Muscle of leg (tissue), 16 donors: ENCODE measurements at places on chromosomes 2 and 18. TPM values are rescaled to one million over a fixed set of nuclear protein-coding genes. Genes with fewer than 3 reads are reported as not detected.

DNA sequence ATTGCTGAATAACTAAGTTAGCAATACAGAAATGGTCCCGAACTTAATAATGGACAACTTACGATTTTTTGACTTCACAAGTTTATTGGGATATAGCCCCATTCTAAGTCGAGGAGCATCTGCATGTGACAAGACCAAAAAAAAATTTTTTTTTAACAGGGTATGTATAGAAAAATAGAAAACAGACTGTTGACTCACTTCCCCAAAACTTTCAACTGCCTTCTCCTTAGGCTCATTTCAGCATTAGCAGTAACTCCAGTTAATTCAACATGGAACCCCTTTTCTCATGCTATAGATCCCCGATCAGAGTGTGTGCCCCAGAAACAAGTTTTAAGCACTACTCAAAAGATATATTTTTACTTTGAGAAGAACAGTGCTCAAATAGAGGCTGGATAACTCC, 5.4 kb downstream of the CD302 start:
- DNase-seq = no peak

- DNase-seq = no peak
These were observed 521.0 kb upstream of the NRP2 start for GRCh38 chr2:205161156-205161839.

The TXNDC2 gene
- polyA plus RNA-seq = 0.13 TPM

DNA sequence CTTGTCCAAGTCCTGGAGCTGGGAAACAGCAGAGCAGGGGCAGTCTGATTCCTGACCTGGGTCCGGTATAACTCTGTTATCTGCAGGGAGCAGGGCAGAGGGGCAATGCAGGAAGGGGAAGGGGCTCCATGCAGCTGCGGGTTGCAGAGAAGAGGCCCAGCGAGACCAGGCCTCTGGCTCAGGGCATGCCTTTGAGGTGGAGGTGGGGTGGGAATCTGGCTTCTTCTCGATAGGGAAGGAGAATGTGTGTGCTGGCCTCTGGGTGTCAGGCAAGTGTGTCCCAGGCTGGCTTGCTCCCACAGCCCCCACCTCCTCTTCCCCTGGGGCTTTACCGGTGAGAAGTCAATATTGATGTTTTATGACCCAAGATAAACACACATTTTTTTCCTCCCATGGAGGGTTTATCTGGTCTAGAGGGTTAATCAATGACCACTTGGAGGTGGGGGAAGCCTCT, 187.1 kb upstream of the HAAO start:
- DNase-seq = no peak

GRCh38 chr2:73969356-73969755, 15.4 kb upstream of the TET3 start:
- DNase-seq = no peak

The KLHL41 gene
- 2,407 TPM for polyA plus RNA-seq

DNA sequence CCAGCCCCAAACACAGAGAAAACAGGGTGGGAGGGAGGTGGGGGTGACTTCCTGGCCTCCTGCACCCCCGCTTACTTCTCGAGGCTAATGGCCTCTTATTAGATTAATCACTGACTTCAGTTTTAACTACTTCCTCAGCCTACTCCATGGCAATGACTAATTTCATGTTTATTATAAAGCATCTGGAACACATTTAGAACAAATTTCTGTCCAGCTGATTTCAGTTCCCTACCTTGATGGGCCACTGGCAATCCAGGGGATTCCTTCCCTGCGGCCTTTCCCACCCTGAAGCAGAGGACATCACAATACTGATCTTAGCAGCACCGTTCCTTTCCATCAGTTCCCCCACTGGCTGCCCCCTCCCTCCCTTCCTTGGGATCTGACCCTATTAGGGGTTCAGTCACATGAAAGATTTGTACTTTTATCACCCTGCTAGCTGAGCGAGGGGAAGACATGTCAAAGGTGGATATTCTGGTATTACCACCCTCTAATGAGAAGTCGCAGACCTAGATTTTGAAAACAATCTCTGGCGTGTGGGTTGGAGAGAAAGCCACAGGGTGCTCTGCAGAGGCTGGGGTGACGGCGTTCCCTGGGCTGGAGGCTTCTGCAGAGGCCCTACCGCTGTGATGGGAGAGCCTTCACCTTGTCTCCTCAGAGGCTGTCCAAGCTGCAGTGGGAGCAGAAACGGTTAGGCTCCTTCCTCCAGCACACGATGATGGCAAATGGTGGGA, 67.6 kb downstream of the KIAA2012 start:
- DNase-seq = no peak

DNA sequence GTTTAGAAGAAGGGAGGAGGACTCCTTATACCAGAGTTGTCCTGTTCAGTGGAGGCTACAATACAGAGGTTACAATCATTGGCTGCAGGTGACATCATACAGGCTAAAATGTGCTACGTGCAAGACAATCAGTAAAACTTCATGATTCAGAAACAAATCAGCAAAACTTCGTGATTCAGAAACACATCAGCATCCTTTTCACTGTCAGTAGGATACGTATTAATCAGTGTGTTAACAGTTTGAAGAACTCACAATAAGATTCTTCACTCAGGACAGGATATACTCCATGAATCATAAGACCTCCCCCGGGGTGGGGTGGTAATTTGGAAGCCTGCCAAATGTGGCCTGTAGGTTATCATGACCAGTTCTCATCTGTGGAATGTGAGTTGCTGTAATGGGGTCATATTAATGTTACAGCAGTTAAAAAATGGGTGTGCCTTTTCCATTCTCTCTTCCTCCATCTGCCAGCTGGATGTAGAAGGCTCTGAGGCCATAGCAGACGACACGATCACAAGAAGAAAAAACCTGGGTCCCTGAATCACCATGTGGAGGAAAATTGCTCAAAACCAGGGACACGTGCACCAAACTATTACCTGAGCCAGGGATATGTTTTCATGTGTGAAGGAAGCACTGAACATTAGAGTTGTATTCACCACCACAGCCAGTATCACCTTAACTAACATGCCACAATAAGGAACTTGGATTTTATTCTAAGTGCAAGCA, 134.8 kb upstream of the CREB1 start:
- peak; percentile 24 for DNase-seq

The CHRND gene
- polyA plus RNA-seq = 137 TPM

The PLB1 gene
- polyA plus RNA-seq = 2.5 TPM

The CTAGE1 gene
- polyA plus RNA-seq = not detected

DNA sequence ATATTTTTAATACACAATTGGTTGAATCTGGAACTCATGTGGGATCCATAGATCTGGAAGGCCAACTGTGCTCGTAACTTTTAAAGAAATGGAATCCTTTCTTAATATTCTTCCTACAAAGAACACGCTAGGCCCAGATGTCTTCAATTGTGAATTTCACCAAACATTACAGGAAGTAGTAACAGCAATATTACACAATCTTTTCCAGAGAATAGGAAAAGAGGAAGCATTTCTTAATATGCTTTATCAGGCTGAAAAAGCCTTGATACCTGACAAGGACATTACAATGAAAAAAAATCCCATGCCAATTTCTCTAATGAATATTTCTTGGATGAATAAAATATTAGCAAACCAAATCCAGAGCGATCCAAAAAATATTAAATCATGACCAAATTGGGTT, 80.3 kb upstream of the HAAO start:
- DNase-seq = peak; percentile 91

- peak; percentile 79 for DNase-seq
These were observed 25.6 kb upstream of the INHBB start for GRCh38 chr2:120320318-120320851.

DNA sequence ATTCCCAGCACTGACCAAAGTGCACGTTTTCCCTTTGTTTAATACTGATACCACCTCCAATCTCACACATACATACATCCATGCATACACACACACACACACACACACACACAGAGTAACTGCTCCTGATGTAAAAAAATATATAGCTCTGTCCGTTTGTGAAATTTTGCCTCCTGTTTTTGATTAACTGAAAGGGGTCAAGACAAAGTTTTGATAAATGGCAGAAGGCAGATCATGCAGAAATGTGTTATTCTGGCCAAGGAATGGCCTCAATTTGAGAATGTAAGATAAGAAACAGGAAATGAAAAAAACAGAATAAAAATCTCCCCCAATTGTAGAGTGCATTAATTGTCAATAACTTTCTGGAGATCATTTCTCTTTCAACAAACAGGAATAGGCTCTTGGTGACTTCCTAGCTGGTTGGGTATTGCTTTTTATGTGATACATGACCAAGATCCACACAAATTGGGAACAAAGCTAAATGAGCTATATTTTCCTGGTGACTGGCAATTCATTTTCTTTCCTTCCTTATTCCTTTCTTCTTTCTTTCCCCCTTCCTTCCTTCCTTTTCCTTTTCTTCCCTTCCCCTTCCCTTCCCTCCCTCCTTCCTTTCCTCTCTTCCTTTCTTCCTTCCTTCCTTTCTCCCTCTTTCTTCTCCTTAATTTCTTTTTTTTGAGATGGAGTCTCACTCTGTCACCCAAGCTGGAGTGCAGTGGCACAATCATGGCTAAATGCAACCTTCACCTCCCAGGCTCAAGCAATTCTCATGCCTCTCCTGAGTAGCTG, 88.9 kb upstream of the PMAIP1 start:
- no peak for DNase-seq

The ACMSD gene
- polyA plus RNA-seq = 0.35 TPM

The IKZF2 gene
- 1.8 TPM for polyA plus RNA-seq

The TSPYL6 gene
- 0.08 TPM for polyA plus RNA-seq

- peak; percentile 90 for DNase-seq
These were observed 173.3 kb downstream of the DCDC2C start for GRCh38 chr2:3876685-3877084.

The ZNF512 gene
- polyA plus RNA-seq = 40.8 TPM

DNA sequence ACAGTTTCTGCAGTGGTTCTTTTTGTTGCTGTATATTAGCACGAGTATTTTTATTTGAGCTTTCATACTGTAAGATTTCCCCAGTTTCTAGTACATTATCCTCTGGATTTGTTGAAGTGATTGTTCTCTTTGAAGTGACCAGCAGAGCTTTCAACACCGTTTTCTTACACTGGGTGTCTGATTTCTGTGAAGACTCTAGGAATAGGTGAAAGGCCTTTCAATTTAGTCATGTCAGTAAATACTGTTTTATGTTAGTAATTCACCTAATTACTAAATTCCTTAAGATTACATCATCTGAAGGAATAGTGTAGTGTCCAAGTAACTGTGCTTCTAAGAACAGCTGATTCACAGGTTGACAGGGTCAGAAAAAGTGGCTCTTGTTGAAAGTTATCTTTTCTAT, 2.3 kb downstream of the PPM1B start:
- no peak for DNase-seq

The DSG3 gene
- polyA plus RNA-seq = 0.16 TPM

The NGEF gene
- polyA plus RNA-seq = 4.8 TPM

GRCh38 chr2:48253301-48253700, 276.7 kb upstream of the STON1 start:
- no peak for DNase-seq

The NT5DC4 gene
- not detected for polyA plus RNA-seq
